ENCODE measurements at places on chromosomes 4 and X. TPM values are rescaled to one million over a fixed set of nuclear protein-coding genes. Genes with fewer than 3 reads are reported as not detected.

Gene ENOPH1
- total RNA-seq, result 45.5 TPM

Gene VCX3B
- not detected for total RNA-seq

Gene ARHGAP36
- 0.82 TPM for total RNA-seq

Gene STATH
- total RNA-seq, result not detected

Measured in cerebellum (tissue), 4 donors.